ENCODE measurements at places on chromosomes 13 and 19.

- DNase-seq: no peak
Observed at GRCh38 chr19:47726467-47726866, 13.2 kb downstream of the EHD2 start.

- DNase-seq: no peak
Observed at GRCh38 chr13:77002590-77003190, 10.8 kb downstream of the CLN5 start.

- no peak for DNase-seq
Observed at GRCh38 chr13:48739386-48739964, 85.7 kb downstream of the CYSLTR2 start.

- DNase-seq: no peak
Observed at GRCh38 chr13:40059540-40060232, 404.2 kb downstream of the COG6 start.

- no peak for DNase-seq
Observed at GRCh38 chr13:39676315-39676876, 20.9 kb downstream of the COG6 start.

DNA sequence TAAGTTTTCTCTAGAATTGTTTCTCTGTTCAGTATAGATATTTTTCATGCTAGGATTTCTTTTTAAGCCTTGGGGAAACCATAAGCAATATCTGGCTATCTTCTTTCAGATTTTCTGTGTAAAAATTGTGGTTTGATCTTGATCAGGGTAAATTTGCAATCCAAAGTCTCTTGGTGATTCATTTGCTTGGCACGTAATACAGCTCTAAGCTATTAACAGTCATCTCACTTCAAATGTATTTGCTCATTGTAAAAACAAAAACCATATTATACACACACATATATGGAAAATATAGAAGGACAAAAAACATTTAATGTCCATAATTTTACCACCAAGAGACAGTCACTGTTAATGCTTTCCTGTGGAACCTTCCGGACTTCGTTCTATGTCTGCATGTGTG, 191.0 kb downstream of the SHISA2 start:
- no peak for DNase-seq

- DNase-seq: no peak
Observed at GRCh38 chr19:1728816-1729567, 24.3 kb upstream of the ONECUT3 start.

DNA sequence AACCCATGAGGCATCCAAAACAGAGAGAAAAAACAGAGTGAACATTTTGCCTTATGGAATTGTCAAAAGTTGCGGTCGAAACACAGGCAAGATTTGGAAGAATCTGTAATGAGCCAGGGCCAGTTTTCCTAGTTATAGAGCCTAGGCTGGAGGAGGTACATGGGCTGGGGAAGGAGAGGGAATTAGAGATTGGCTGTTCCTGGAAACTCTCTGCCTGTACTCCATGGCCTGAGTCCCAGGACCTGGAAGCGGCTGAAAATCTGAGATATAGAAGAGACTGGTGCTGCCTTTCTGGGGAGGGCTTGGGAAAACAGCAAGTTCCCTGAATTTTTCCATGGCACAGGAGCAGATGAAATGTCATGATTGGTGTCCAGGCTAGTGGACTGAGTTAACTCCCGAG, 122.8 kb upstream of the KLF12 start:
- no peak for DNase-seq

DNA sequence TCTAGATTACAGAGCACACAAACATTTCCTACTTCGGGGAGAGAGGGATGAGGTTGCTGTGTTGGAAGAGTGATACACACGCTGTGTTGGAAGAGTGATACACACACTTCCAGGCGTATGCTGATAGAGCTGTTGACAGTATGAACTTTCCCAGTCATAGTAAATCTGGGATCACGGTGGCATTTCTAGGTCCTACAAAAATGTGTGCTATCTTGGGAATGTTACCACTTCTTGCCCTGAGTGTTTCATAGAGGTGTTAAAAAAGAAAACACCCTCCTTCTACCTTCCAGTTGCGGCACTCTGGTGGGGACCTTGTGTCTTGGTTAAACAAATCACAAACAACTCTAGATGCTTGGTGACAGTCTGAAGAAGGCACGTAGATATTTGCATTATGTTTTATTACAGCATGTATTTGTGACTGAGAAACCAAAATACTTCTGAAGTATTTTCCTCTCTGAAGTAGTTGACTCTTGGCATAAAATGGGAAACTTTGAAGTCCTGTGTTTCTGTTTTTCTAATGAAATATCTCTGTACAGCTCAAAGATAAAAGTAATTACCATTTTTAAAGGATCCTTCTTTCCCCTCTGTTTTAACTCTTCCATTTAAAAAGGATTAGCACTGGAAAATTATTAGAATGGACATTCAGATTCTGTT, 52.5 kb downstream of the ARHGAP35 start:
- no peak for DNase-seq

GRCh38 chr19:46571495-46571894, 29.6 kb upstream of the CALM3 start:
- no peak for DNase-seq

DNA sequence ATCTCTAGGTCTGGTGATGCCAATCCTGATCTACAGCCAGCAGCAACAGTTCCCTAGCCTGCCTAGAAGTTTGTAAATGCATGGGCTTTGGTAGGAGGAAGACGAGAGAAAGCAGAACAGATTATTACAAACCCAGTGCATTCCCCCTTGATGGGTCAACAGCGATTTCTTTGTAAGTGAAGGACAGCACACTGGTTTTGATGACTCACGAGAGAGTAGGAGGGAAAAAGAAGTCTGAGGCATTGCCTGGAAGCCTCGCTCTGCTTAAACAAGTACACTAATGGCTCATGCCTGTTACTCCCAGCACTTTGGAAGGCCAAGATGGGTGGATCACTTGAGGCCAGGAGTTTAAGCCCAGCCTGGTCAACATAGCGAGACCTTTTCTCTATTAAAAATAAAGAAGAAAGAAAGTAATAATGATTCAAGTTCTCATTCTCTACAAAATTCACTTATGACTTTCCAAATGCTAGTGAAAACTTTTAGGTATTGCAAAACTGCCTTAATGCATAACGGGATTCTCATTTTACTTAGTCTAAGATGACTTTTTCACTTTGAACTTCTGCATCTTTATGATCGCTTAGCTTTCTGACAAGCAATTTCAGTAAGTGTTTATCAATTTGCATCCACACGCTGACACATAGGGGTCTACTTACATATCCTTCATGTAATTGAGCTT, 47.7 kb upstream of the USPL1 start:
- no peak for DNase-seq

DNA sequence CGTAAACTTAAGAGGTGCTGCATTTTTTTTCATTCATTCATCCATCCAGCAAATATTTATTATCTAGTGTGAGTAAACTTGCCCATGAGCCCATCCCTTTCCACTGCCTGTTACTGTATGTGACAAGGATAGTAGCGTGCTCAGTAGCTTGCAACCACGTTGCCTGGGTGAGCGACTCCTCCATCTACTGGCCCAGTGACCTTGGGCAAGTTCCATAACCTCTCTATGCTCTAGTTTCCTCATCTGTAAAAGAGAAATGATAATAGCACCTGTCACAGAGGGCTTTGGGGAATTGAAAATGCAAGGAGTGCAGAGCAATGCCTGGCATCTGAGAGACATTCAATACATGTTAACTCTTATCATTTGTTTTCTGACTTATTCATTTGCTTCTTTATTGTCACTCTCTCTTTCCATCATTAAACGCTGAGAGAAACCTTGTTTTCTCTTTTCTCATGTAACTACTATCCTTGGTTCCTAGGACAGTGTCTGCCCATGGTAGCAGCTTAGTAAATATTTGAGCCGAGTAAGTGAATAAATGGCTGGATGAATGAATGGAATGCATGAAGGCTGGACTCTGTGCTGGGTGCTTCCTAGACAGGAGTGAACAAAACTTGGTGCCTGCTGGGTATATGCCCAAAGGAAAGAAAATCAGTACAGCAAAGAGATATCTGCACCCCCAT, 19.9 kb downstream of the LRCH1 start:
- DNase-seq: no peak

GRCh38 chr13:76965759-76966421, 17.6 kb downstream of the ACOD1 start:
- DNase-seq: no peak

DNA sequence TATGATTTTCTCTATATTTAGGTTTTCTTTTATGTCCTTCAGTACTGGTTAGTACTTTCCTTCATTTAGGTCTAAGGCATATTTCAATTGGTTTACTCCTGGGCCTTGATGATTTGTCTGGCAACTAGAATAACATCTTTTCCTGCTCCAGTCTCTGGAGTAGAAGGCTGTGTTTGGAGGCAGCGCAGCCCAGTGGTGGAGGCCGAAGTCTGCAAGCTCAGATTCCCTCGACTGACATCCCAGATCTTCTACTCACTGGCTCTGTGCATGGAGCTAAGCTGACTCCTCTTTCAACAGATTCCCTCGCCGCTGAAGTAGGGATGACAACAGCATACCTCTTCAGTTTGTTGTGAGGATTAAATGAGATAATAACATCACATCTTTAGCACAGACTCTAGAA, 141.0 kb downstream of the RAP2A start:
- DNase-seq: no peak

- peak; percentile 24 for DNase-seq
Observed at GRCh38 chr19:17001603-17002183, 24.9 kb downstream of the CPAMD8 start.

DNA sequence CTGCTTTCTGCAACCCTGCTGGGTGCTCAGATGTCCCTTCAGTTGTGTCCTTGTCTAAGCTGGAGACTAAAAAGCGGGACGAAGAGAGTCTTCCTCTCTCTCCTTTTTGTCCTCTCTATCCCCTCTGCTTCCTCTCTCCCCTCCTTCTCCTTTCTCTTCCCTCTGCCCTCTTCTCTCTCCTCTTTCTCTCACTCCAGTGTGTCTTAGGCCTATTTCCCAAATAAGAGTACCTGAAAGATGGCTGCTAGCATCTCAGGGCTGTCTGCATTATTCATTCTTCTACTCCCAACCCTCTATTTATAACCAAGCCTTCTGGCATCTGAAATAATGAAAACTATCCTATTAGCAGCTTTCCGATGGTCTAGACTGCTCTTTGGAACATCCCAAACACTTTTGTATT, 729.8 kb downstream of the UQCRFS1 start:
- DNase-seq: no peak

DNA sequence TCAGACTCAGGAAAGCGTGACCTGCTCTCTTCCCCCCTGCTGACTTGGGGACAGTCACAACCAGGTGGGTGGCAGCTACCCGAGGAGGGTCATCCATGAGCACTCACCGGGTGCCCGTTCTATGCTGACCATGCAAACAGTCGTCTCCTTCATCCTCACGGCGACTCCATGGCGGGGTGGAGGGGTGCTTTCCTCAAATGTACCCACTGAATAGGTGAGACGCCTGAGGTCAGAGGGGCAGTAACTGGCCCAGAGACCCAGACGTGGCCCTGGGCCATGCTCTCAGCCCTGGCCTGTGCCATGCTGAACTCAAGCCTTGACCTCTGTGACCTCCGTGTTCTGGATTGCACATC, 59.2 kb upstream of the TPM4 start:
- no peak for DNase-seq

- no peak for DNase-seq
Observed at GRCh38 chr19:2711172-2711874, 8.8 kb upstream of the GNG7 start.

DNA sequence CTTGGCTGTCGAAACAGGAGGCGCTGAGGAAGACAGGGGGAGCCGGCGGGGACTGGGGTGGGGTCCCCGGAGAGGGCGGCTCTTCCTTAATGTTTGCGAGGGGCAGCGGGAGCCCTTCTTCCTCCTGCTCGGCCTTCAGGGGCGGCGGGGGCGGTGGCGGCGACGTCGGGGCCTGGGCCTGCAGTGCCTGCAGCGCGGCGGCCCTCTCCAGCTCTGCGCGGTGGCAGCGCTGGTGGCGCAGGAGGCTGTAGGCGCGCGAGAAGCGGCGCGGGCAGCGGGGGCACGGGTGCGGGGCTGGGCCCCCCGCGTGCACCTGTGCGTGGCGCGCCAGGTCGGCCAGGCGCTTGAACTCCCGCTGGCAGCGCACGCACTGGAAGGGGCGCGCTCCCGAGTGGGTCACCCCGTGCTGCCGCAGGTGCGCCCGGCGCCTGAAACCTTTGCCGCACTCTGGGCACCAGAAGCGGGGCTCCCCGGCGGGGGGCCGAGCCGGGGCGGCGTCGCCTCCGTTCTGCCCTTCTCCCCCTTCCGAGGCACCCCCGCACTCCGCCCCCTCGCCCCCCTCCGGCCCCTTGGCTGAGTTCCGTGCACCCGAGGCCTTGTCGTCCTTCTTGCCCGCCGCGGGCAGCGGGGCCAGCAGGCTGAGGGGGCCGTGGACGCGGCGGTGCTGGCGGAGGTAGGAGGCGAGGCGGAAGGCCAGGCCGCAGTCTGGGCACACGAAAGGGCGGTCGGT, 2.5 kb downstream of the ZNF579 start:
- DNase-seq: no peak

- no peak for DNase-seq
Observed at GRCh38 chr13:61144301-61144700, 271.3 kb downstream of the PCDH20 start.

DNA sequence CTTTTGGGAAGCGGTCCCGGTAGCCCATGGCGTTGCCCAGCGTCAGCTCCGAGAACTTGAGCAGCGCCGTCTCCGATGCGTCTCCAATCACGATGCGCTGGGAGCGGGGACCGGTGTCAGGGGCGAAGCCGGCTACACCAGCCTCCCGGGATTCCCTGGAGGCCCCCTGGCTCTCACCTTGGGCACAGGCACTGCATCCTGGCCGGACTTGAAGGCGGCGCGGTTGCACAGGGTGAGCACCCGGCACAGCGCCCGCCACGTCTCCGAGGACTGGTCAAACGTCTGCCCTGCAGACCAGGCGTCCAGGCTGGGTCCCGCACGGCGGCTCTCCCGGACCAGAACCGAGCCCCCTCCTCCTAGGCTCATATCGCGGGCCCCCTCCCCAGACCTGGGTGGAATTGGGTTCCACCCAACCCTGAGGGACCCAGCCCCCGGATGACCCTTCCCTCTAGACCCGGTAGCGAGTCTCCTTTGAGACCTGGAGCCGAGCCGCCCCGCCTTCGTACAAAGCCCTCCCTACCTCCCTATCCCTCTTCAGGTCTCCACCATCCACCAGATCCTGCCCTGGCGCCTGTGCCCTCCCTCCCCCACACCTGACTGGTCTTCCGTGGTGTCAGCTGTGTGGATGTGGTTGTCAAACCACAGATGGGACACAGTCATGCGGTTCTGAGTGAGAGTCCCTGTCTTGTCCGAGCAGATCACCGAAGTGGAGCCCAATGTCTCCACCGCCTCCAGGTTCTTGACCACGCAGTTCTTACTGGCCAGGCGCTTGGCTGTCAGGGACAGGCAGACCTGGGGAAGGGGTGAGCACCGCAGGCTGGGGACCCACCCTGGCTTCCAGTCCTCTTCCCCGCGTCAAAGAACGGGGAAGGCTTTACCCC, 4.8 kb downstream of the ATP4A start:
- no peak for DNase-seq

DNA sequence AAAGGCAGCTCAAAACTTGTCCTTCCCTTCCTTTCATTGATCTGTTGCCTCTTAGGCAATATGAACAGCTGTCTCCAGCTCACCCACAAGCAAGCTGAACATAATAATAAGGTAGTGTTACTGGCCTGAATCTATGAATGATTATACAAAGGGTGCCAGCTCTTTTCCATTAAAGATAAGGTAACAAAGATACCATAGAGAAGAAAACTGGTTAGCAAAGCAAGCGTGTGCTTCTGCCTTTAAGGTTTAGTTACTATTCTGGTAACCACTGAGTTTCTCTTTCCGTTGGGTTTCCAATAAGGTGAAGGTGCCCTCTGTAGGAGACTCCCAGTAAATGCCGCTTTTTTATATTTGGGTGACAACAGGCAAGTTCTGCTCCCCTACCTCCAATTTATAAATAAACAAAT, 12.1 kb upstream of the DACH1 start:
- no peak for DNase-seq

Data from stimulated activated CD4-positive, alpha-beta T cell treated with anti-CD3 and anti-CD28 coated beads, Interleukin-15, amount 100 ng/mL, for 1 hour (primary cell).